ENCODE measurements at places on chromosomes 6 and 20. TPM values are rescaled to one million over a fixed set of nuclear protein-coding genes. Genes with fewer than 3 reads are reported as not detected.

The THBS2 gene
- not detected for total RNA-seq

The PPP2R5D gene
- total RNA-seq = 27.5 TPM

The PAX1 gene
- total RNA-seq = not detected

The HCRTR2 gene
- not detected for total RNA-seq

The SIRPB2 gene
- 1.8 TPM for total RNA-seq

The ROMO1 gene
- 35.1 TPM for total RNA-seq

The RXRB gene
- total RNA-seq = 64.4 TPM

Measured in T-helper 17 cell (primary cell).